ENCODE measurements at places on chromosomes 1 and 21. TPM values are rescaled to one million over a fixed set of nuclear protein-coding genes. Genes with fewer than 3 reads are reported as not detected.

DNA sequence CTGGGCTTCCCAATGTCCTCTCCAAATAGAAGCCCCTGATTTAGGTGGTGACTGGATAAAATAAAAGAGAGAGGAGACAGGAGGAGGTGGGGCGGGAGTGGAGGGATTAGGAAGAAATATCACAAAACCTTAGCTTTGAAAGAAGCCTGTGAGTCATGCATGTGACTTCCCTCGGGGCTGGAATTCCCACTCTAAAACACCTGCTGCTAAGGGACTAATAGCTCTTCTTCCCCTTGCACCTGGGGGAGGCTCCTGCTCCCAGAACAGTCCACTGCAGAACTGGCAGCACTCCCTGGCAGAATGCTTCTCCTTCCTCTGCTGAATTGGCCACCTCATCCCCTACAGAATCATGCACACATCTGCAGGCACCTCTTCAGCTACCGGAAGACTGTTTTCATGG is 207.2 kb downstream of the ATG4C start:
- DNase-seq = no peak

The RC3H1 gene
- 10.3 TPM for total RNA-seq

The SNAP47 gene
- 53.3 TPM for total RNA-seq

- no peak for DNase-seq
Observed at GRCh38 chr1:89425056-89425455, 61.2 kb downstream of the GBP6 start.

- no peak for DNase-seq
Observed at GRCh38 chr1:229209386-229209785, 61.5 kb upstream of the RAB4A start.

GRCh38 chr1:163036671-163037070 is 32.5 kb upstream of the RGS4 start:
- DNase-seq = peak; percentile 70

GRCh38 chr1:23029337-23029736 is 10.1 kb downstream of the KDM1A start:
- DNase-seq = no peak

DNA sequence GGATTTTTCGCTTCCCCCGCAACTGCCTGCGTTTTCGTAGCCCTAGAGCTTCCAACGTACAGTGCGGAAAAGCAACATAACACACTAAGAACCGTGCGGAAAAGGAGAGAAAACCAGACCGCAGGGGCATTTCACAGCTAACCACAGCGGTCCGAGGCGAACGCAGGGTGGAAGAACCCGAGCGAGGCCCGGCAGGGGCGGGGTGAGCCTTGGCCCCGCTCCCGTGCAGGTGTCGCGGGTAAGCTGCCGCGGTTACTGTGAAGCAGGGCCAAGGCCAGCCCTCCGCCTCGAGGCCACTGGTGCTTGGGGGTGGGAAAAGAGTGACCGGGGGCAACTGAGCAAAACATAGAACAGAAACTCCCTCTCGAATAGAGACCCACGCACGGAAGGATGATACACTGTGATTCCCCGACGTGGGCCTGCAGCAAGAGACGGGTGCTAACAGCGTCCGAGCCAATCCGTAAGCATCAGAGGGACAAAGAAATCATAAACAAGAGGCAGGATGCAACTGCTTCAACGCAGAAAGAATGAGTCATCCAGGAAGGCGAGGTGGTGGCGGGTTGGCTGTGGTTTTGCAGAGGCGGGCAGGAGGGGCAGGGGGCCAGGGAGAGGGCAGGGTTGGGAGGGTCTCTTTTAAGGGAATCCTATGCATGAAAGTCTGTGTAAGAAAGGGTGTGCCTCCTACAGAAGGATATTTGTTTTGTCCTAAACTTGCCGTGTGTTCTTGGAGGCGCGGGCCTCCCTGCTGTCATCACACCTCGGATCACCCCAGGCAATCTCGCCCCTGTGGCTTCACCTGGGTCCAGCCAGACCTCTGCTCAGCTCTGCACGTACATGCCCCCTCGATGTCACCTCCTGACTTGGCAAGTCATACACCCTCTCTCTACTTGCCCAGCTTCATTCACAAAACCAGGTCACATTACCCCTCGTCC is 7.3 kb downstream of the GNG4 start:
- peak; percentile 63 for DNase-seq

The FCGR1A gene
- not detected for total RNA-seq

- no peak for DNase-seq
Observed at GRCh38 chr1:209866201-209866600, 38.4 kb downstream of the UTP25 start.

DNA sequence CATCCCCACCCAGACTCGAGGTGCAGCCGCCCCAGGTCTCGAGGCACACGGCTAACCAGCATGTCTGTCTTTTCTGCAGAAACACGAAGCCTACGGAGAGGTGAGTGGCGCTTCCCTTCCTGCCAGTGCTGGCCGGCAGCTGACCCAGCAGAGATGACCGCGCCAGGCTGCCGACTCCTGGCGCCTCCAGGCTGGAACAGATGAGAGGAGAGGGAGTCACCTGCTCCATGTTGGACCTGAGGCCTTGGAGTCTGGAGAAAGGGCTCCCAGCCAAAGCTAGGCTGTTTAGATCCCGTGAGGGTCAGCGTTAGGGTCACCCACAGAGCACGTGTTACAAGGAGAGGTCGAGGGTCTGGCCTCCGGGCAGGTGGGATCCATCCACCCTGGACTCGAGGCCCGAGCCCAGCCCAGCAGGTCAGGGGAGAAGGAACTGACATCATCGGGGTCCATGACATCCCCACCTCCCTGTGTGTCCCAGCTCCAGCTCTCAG is 14.9 kb downstream of the COL6A2 start:
- DNase-seq = no peak

DNA sequence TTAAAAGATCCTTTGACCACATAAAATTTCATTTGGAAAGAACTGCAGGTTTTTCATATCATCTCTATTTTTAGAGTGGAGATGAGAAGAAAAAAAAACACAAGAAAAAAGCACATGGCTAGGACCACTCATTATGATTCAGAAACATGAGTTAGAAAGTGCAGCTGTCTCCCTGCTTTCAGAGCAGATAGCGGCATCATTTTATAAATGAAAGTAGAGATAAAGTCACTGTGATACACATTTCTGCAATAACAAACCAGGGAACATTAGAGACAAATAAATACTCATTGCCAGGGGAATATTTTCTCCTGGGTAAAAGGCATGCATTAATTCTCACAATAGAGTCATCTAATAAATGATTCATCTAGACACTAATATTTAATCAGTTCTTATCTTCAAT is 87.5 kb upstream of the PLPPR4 start:
- DNase-seq = no peak

GRCh38 chr1:227712648-227713047 is 22.5 kb downstream of the JMJD4 start:
- no peak for DNase-seq

DNA sequence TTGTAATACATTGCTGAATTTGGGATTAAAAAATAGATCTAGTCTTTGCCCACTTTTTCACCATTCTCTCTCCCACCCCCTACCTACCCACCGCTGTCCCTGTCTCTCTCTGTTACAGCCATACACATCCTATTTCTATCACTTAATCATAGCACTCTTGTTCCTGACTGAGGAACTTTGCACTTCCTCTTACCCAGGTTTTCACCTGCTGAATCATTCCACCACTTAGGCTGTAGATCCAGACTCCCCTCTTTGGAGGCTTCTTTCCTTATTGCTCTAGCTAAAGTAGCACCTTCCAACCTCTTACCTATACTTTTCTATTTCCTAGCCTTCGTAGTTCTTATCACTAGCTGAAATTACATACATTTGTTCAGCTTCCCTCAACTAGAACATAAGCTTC is 59.6 kb downstream of the ATP6V1G3 start:
- DNase-seq = no peak

The HTR6 gene
- total RNA-seq = not detected

DNA sequence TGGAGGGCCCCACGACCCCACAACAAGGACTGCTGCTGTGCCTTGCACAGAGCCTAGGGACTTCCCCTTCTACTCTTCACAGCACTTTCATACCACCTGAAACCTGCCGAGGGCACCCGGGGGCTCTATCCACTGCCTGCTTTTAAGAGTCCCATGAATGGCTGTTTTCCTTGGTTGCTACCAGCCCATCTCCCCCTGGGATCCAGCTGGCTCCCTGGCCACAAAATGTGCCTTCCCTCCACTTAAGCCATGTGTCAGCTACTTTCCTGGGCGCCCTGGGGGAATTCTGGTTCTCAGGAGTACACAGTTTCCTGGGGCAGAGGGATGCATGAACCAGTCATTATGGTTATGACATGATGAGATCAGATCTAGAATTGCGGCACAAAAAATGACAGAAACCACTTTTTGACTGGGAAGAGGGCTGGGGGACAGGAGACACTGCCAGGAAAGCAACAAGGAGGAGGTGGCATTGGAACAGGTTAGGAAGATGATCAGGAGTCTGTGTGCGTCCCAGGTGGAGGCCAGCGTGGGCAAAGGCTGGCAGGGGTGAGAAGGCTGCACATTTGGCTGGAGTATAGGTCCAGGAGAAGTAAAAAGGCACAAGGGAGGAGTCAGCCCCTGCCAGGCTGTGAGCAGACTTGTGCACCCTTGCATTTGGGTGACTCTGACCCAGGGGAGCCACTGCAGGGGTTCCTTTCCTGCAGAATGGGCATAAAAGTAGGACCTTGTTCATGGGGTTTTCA is 3.2 kb upstream of the TNFRSF8 start:
- peak; percentile 36 for DNase-seq

DNA sequence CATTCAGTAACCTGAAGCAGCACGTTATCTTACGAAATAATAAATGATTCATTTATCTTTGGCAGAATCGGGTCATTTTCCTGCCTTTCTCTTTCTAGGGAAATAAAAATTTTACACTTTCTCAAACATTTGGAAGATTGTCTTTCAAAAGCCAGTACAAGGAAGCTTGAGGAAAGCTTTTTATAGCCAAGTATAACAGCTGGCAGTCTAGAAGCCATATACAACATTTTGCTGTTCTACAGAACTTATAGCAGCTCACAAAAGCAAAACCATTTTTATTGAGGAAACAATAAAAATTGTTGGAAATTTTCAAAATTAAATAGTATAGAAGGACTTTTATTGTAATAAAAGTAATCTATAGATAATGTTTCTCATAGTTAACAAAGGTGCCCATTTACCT is 448.6 kb downstream of the SMYD3 start:
- DNase-seq = no peak

DNA sequence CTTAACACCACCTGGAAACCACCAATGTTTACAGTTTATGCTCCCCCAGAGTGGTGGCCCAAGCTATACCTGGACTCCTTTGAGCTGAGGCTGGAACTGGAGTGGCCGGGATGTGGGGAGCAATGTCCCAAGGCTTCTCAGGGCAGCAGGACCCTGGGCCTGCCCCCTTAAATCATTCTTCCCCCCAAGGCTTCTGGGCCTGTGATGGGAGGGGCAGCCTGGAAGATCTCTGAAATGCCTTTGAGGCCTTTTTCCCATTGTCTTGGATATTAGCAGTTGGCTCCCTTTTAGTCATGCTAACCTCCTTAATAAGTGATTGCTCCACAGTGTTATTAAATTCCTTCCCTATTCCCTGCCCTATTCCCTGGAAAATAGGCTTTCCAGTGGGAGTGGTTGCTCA is 185.8 kb downstream of the HS2ST1 start:
- DNase-seq = no peak
